H4 (cell line): ENCODE measurements at places on chromosomes 11 and 22. TPM values are rescaled to one million over a fixed set of nuclear protein-coding genes. Genes with fewer than 3 reads are reported as not detected.

DNA sequence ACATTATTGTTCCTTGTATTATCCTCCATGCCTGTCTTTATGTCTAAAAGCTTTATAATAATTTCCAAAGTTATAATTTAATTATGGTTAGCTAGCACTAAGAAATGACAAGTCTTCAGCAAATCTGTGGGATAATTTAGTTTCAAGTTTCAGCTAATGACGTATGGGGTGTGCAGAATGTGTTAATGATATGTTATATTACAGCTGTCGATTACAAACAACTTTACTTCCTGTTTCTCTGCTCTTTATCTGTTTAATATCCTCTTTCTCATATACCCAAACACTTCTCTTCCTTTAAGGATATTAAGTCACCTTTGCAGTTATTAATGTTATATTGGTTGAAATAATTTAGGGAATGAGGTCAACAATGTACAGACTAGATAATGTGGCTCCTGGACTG is 161.8 kb downstream of the CASP12 start:
- DNase-seq: no peak

DNA sequence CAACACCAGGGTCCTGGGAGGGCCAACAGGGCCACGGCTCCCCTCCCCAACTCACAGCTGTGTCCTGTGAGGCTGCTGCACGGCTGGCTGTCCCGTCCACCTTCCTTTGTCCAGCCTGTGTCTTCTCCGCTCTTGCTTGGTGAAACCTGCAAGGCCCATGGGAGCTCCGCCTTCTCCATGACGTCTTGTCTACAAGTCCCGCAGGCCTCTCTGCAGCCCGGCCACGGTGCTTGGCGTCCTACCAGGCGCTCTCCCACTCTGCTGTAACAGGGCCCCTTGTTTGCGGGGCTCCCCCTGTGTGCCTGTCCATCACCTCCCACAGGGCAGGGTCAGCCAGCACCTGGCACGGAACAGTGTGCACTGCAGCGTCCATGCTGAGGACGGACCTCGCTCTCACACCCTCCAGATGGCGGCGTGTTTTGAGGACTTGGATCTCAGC is 866.8 kb downstream of the TBC1D22A start:
- no peak for DNase-seq

The TEX54 gene
- not detected in 2 replicates for total RNA-seq

The GUCY1A2 gene
- 1.3 and 1.4 TPM in 2 replicates for total RNA-seq

GRCh38 chr11:18329196-18329870 is 7.0 kb downstream of the GTF2H1 start:
- no peak for DNase-seq

GRCh38 chr11:75591371-75591770 is 29.3 kb downstream of the SERPINH1 start:
- no peak for DNase-seq

DNA sequence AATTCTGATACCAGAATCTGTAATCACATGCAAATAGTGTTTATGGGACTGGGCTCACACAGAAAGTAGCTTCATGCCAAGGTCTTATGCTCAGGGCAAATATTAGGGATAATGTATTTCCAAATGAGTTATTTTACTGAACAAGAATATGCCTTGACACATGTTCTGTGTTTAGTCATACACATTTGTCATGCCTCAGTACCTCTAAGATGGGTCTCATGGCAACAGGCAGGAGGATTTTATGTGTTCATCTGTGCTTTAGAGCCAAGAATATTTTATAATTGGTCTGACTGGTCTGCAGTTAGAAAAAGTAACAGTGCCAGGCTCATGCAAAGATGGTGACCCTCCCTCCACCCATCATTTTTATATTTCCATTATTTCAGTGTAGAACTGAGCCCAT is 49.1 kb downstream of the JAM3 start:
- DNase-seq: no peak

The OR8G1 gene
- not detected in 2 replicates for total RNA-seq

The BDNF gene
- total RNA-seq: 10.6 and 16.1 TPM in 2 replicates

DNA sequence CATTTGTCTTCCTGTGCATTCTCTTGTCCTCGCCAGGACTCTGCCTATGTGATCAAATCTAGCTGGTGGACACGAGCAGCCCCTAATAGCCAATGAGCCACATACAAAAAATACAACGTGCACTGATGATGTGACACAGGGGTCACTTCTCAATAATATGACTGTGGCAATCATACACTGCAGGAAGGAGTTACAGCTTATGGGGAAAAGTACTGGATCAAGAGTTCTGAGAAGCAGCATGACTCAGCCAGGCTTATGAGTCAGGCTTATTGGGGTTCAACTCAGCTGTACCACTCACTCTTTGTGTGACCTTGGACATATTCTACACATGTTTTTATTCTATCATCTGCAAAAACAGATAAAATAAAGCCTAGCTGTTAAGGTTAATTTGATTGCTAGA is 889.4 kb upstream of the TENM4 start:
- DNase-seq: no peak

The GPR83 gene
- total RNA-seq: 0.06 TPM in 1 of 2 replicates, not detected in the other

GRCh38 chr22:36940676-36941075 is 27.2 kb downstream of the CSF2RB start:
- no peak for DNase-seq

DNA sequence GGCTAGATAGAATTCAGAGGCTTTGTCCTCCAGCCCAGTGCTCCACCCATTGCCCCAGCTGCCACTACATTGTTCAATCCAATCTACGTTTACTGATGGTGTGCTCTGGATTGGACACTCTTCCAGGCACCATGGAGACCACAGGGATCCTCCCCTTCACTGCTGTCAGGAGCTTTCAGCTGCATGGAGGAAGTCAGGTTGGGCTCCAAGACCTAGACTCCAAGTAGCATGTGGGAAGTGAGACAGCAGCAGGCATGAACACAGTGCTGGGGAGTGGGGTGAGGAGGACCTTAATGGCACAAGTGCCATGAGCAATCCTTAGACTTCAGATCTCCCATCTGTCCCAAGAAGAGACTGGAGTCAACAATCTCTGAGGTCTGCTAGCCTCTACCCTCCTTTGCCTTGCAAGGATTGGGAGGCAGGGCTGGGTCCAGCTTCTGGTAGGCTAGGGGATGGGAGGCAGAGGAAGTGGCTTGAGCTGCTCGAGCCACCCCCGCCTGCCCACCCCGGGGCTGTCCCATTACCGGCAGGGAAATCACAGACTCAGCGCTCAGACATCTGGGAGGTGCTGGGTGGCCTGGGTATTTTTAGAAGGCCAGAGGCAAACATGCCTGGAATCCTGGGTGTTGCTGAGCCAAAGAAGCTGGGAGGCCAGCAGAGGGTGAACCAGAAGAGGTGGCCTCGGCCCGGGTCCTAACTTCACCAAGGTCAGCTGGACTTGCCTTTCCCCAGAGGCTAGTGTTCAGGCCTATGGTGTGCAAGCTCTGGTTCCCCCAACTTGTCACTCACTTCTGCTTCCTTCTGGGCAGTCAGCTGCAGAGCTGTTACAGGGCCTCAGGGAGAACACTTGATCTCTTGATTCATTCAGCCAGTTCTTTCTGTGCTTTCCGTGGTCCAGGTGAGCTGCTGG is 15.2 kb upstream of the FCHSD2 start:
- no peak for DNase-seq

DNA sequence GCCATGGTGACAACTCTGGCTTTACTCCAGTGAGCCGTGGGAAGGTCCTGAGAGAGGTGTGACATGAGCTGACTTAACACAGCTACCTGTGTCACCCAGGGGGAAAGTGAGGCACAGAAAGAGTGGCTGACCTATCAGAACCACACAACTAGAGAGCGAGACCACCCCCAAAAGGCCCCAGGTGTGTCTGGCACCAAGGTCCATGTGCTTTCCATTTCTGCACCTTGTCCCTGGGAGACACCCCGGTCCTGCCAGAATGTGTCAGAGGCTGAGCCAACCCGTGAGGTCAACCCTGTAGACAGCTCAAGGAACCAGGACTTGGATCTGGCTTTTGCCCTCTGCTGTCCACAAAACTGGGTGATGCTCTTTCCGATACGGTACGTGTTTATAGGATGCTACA is 9.8 kb downstream of the MAFF start:
- no peak for DNase-seq

DNA sequence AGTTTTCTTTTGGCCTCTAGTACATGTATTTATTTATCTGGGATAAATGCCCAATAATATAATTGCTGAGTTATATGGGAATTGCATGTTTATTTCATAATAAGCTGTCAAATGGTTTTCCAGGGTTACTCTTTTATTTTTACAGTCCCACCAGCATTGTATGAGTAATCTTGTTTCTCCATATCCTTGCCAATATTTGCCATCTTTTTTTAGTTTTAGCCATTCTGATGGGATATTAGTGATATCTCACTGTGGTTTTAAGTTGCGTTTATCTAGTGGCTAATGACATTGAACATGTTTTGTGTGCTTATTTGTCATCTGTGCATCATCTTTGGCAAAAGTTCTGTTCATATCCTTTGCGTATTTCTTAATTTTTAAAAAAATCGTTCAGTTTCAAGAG is 372.8 kb upstream of the CCDC179 start:
- no peak for DNase-seq

GRCh38 chr11:34382532-34383276 is 24.9 kb upstream of the ABTB2 start:
- no peak for DNase-seq

- no peak for DNase-seq
Measured at GRCh38 chr11:117859061-117859460, 17.4 kb downstream of the FXYD6 start.

DNA sequence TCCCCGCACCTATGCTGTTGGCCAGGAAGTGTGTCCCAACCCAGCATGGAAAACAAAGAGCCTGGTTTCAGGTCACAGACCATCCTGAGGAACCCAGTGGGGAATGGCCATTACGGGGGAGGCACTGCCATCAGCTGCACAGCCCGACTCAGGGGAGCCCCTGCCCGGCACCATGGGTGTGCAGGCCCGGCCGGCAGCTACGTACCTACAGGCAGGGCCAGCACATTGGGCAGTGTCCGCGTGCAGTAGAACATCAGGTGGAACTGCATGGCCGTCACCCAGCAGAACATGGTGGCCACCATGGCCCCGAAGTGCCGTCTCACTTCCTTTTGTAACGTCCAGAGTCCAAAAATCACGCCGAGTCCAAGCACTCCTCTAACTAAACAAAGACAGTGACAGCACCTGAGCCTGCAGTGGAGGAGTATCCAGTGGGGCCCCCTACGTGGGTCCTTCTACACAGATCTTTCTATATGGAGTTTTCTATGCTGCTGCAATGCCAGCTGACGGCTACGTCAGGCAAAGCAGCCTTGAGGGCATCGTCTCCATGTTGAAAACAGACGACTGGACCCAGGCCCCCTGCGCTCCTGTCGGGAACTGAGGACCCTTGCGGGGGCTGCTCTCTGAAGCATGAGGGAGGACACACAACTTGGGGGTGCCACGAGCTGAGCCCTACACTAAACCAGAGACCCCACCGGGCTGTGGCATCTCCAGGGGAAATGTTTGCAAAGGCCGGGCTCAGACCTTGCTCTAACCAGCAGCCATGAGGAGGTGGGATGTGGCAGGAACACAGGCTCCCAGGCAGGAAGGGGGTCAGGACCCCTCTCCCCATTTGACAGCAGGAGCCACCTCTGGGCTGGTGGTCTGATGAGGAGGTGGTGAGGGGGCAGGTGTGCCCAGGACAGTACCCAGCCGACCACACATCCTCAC is 7.7 kb downstream of the ALG12 start:
- no peak for DNase-seq

GRCh38 chr22:50243685-50244419 is 971 bp downstream of the TUBGCP6 start:
- no peak for DNase-seq

The MPEG1 gene
- total RNA-seq: not detected in 2 replicates

The MYRF gene
- total RNA-seq: 1.0 and 1.2 TPM in 2 replicates

The SAA1 gene
- not detected in 2 replicates for total RNA-seq
